ENCODE measurements at places on chromosomes 11 and 22.

DNA sequence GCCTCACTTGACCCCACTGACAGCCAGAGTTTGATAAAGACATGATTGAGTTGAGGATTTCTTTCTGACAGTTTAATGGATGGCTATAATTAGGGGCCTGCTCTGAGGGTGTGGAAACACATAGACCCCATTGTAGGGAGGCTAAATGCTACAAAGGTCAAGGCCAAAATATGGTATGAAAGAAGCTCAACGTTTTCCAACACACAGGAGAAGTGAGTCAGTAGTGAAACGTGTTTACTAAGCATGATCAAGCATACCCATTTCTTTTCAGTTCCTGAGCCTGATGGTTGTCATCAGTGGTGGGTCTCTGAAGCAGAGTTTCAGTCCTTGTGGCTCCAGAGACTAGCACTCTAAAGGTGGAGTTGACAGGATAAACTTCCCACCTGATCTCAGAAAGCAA, 69.7 kb downstream of the SNX19 start:
- no peak for DNase-seq

- DNase-seq, result no peak
Observed at GRCh38 chr11:70471254-70471653, 72.9 kb downstream of the CTTN start.

- DNase-seq, result no peak
Observed at GRCh38 chr11:63629426-63629825, 15.2 kb upstream of the PLAAT3 start.

DNA sequence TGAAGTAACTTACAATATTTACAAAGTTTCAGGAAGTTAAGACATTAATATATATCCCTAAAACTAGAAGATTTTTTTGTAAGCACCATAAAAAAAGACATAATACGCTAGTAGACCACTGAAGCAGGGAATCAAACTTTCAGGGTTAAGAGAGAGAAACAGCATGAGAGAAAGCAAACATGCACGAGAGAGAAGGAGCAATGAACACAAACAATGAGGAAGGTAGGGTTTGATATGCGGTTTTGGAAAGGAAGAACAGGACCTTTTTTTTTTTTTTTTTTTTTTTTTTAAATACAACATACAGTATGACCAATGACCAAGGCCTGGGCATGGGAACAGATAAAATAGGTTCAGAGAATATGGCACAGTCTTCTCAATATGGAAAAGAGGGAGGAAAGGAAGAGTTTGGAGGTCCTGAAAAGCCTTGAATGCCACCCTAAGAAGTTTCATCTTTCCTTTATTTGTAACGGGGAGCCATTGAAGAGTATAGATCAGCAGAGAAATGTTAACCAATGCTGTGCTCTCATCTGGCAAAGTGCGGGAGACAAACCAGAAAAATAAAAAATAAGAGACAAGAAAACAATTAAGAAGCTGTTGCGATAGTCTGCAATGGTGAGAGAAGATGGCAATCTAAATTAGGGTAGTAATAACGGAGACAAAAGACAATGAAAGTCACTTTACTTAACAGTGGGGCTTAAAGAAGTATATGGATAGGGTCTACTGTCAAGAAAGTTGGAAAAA, 101.0 kb downstream of the USP35 start:
- no peak for DNase-seq

DNA sequence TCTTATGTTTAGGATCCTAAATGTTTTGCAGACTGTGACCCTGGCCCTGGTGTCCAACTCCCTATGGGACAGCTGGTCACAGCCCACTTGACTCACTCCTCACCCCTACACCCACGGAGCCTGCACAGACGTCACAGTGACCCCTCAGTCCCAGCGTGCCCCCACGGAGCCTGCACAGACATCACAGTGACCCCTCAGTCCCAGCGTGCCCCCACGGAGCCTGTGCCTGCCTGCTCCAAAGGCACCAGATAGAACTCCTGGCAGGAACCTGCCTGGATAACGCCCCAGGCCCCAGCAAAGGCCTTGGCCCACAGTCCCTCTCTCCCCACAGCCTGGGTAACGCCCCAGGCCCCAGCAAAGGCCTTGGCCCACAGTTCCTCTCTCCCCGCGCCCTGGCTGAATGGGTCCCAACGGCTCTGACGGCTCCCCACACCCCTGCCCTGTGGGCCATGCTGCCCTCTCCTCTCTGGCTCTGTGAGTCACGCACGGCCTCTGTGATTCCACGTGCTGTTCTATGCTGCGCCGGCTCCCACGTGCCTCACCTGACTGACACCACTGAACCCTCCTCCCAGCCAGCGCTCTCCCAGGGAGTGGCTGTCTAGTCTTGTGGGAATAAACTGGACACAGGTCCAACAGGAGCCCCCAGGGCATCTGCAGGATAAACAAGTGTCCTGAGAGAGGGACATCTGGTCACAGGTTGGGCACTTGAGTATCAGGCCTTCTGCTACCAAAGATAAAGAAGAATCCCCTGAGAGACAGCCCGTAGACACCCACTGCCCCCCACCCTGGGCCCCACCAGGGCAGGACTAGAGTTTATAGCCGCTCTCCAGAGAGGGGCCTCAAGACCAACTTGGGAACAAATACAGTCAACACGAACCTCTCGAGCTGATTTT, 250.3 kb downstream of the BRD1 start:
- no peak for DNase-seq

DNA sequence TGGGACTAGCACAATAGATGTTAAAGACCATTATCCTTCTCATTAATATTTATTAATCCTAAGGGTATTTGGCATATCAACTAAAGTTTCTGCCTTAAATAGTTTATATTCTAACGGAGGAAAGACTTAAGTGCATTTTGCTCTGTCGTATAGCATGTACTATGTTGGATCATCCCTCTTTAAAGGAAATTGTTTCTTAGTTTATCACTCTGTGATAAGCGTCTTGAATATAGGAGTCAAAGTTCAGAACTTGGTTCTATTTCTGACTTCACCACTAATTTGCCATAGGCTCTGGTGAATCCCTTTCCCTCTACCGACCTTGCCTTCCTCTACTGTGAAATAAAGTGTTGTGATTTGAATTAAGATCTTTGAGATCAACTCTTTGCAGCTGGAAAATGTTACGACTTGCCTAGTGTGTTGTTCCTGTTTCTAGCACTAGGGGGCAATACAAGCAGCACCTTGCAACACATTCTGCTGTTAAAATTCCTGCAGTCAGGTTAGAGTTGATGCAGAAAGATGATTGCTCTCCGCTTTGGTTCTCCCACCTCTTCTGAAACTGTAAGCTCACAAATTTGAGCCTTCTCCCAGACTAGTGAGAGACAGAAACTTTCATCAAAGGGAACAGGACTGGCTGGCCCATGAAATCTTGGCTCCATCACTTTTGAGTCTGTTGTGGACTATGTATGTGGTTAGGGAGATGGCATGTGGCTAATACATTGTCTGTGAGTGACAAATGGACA, 27.8 kb upstream of the ZNRF3 start:
- no peak for DNase-seq

- no peak for DNase-seq
Observed at GRCh38 chr11:132228746-132229325, 858.4 kb downstream of the NTM start.

DNA sequence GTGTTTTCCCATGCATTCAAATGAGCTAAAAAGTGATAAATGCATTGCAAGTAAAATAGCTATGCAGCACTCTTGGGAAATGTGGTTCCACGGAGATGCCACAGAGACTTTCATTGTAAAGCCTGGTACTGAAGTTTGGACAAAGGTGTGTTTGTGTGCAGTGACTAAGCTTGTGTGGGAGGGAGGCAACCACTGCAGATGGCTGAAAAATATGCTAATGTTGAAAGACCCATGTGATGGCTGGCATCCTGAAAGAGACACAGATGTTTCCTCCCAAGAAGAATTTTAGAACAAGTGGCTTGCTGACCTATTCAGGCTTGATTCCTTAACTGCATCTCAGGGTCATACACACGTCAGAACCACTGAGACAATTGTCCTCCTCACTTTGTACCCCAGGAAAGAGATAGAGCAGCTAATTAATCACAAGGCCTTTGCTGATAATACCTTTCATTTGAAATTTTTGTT, 73.8 kb downstream of the FAM76B start:
- no peak for DNase-seq

DNA sequence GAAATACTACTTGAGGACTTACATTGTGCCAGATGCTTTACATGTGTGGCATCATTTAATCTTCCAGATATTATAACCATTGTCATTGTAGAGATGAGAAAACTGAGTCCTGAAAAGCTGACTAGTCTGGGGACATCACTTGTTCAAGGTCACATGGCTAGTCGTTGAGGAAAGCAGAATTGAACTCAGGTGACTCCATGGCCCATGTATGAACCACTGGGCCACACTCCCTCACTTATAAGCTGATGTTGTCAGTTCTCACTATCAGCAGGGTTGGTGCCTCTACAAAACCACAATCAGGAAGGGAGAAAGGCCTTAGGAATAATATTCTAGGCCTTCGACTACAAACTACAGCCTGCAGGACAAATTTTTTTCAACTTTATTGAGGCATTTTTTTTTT, 26.1 kb upstream of the ADA2 start:
- DNase-seq, result no peak

DNA sequence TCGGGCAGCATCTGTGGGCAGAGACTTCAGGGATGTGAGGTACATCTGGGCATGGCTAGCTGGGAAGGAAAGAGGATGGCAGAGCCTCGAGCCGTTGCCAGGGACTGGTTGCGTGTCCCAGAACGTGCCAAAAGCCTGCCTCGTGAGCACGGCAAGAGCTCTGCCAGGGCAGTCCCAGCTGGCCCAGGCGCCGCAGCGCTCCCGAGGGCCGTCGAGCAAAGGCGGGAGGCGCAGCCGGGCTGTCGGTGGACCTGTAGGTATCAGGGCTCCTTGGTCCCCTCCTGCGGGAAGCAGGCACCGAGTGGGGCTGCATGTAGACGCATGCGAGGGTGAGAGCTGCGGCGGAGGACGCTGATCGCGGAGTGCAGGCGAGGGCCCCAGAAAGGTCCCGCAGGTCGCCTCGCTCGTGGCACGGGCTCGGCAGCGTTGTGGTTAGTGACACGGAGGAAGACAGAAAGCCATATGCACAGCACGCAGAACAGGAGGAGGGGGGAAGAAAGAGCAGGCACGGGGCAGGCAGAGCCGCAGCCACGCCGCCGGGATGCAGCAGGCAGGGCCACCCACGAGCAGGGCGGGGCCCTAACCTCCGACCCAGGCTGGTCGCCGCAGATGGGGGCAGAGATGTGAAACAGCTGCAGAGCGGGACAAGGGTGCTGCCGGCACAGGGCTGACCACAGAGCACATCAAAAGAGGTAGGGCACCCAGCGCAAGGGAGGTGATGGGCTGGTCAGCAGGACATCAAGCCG, 18.0 kb downstream of the LSP1 start:
- peak; percentile 32 for DNase-seq

GRCh38 chr11:26072614-26073153, 259.2 kb upstream of the ANO3 start:
- no peak for DNase-seq

GRCh38 chr11:126277780-126278179, 5.1 kb upstream of the TIRAP start:
- no peak for DNase-seq

DNA sequence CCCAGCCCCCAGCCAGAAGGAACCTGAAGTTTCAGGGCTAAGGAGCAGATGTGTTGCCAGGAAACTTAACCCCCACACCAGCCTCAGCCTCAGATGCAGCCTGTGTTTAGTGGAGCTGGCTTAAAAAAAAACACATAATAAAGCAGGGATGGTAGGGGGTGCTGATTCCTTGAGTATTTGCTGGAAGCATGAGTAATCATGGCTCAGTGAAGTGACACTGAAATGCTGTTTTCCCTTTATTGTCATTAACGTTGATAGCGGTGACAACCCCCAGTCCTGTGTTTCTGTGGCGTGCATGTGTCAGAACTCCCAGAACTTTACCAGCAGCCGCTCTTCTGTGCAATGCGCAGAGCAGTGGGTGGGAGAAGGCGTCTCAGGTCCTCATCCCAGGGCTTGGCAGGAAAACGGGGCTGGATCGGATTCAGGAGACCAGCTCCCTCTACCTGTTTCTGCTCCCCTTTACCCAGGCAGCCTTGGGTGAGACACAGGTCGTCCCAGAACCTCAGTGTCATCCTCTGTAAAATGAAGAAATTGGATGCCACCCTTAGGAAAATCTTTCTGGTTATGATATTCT, 1282.1 kb downstream of the TBC1D22A start:
- no peak for DNase-seq

DNA sequence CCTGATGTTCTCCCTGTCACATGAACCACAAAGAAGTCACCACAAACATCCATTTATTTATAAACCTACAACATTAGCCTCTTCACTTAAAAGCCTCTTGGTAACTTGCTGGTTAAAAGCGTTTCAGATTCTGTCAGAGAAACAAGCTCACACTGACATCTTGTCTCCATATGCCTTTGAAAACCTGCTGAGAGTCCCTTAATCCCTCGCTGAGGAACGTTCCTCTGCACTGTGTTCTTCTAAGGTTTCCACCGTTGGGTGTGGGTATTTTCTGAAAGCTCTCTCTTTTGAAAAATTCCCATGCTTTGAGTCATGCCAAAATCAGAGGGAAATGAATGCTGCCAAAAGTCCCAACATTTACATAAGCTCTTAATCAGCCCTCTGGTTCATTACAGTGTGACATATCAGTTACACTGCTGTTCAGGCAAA, 149.8 kb downstream of the CCDC34 start:
- DNase-seq, result no peak

GRCh38 chr22:45181240-45181639, 17.5 kb downstream of the NUP50 start:
- DNase-seq, result no peak

GRCh38 chr11:67113231-67113721, 5.8 kb upstream of the KDM2A start:
- no peak for DNase-seq

GRCh38 chr11:16737818-16738192, 642 bp upstream of the C11orf58 start:
- peak; percentile 23 for DNase-seq

DNA sequence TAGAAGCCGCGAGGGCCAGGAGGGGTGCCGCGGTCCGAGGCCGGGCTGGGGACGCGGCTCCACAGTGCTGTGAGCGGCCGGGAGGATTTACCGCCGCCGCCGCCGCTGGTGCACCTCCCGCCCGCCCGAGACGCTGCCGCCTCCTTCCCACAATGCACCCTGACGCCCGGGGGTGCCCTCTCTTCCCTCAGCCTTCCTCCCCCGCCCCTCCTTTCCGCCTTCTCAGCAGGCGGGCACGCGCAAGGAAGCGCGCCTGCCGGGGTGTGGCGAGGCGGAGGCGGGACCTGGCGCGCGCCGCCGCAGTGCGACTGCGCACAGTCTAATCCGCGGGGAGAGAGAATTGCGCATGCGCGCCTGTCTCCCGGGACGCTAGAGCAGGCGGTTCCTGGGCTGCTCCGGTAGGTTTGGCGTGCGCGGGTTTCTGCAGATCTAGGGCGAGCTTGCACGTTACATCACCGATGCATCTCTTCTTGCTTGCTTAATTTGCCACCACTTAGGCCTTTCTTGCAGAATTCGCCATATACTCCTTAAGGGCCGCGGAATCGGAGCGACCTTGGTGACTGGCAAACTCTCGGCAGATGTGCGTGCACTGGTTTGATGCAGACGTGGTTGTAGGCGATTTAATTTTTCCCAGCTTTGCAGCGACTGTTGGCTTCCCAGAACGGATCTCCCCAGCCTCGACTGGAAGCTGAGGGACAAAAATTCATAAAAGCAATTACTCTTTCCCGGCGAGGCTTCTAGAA, at the start of the genes GVQW3 and THAP12:
TSS of gene GVQW3 (plus strand) at position 347 of the 743 bp plus-strand sequence. CDS start 506 bp downstream, outside the sequence.
TSS of gene THAP12 (minus strand) at position 156 of the 743 bp plus-strand sequence. CDS start 296 bp downstream, outside the sequence.
- DNase-seq, result peak; percentile 98

- no peak for DNase-seq
Observed at GRCh38 chr11:3058753-3059664, 1.8 kb upstream of the CARS1 start.
